Stimulated activated CD4-positive, alpha-beta T cell treated with anti-CD3 and anti-CD28 coated beads, Interleukin-15, amount 100 ng/mL, for 48 hours (primary cell): ENCODE measurements at places on chromosomes 1 and 21.

GRCh38 chr1:54547601-54548388, at the start of gene ACOT11:
TSS of gene ACOT11 (plus strand) at chr1:54548228. CDS start at chr1:54548310, 82 bp downstream.
- DNase-seq = no peak

DNA sequence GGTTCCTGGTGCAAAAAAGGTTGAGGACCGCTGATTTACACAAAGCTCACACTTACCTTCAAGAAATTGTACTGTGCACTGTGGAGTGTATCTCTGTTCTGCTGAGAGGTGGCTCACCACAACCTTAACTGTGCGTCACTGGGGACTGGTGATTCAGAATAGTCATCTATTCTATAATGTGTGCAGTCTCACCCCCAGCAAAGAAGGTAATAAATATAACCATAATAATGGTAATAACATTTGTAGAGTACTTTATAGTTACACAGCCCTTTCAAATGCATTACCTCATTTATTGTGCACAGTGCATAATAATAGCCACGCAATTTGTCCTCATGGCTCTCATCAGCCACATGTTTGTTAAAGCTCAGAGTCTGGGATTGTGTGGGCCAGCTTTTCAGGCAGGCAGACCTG, 59.4 kb upstream of the DUSP10 start:
- no peak for DNase-seq

DNA sequence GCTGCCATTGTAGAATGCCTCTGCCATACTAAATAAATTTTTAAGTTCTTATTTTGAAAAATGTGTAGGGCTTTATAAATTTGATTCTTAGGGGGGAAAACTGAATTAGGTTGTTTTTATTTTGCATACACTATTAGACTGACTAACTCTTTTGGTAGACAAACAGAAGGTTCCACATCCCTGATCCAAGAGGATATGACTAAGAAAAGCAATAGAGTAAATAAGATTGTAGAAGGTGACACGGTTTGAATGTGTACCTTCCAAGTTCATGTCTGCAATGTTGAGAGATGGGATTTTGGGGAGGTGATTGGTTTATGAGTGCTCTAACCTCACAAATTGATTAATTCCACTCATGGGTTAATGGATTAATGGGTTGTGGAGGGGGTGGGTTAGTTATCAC, 127.9 kb downstream of the GLUL start:
- no peak for DNase-seq

DNA sequence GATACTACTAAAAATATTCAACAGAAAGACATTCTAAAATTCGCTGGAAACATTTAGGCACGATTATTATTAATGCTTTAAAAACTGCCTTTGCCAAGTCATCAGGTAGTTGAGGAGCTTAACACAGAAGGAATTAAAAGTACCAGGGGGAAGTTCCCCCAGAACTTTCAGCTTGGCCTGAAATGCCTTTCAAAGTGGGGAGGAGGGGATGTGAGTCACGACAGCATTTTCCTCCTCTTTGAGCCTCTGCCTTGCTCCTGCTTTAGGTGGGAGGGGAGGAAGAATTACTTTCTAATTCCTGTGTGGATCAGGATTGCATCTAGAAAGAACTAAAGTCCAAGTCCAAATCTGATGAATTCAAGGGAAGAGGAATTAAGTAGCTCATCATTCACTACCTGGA, 183.7 kb downstream of the CLIC6 start:
- DNase-seq = no peak
